ENCODE measurements at places on chromosomes 16 and 17.

GRCh38 chr17:2736956-2737355 lies 12.5 kb downstream of the CCDC92B start:
- DNase-seq = no peak

DNA sequence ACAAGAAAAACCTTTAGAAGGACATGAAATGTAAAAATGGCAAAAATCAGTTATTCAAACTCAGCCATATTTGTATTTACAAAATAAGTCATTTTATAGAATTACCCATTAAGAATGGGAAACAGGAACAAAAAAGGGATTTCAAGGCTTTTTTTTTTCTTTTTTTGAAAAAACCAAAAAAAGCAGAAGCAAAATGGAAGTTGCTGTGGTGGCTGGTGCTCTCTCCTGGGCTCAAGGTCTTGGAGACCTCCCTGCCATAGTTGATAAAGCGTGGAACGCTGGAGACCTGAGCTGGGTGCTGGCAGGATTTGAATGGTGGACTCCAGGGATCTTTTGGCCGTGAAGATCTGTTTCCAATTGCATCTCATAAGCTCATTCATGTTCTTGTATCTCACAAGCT lies 3.1 kb downstream of the PLCG2 start:
- DNase-seq = no peak

- no peak for DNase-seq
Observed at GRCh38 chr16:4272114-4272956, 488 bp downstream of the TFAP4 start.

- DNase-seq = no peak
Observed at GRCh38 chr17:61813211-61813610, 50.1 kb downstream of the BRIP1 start.

DNA sequence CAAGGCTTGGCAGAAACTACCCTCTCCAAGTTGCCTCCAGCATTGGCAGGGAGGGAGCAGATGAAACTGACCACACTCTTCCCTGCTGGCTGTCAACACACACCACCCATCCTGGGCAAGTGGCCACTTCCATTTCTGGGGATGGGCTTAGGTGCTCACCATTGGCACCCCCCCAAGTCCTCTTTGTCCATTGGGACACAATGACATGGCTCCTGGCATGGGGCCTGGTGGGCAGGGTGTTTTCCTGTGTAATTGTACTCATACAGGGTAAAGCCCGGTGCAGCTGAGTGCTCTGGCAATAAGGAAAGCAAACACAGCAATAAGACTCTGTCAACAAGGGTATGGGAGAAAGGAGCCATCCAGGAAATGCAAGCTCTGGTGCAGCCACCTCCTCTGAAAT lies 22.6 kb downstream of the SCNN1B start:
- DNase-seq = no peak

- no peak for DNase-seq
Observed at GRCh38 chr17:82602986-82603710, 45.1 kb downstream of the WDR45B start.

GRCh38 chr17:73914536-73915274 lies 270.5 kb upstream of the SDK2 start:
- no peak for DNase-seq

- DNase-seq = peak; percentile 70
Observed at GRCh38 chr17:18362698-18363100, 651 bp downstream of the SHMT1 start.

- DNase-seq = peak; percentile 5
Observed at GRCh38 chr16:79632289-79632688, 31.8 kb upstream of the MAF start.

DNA sequence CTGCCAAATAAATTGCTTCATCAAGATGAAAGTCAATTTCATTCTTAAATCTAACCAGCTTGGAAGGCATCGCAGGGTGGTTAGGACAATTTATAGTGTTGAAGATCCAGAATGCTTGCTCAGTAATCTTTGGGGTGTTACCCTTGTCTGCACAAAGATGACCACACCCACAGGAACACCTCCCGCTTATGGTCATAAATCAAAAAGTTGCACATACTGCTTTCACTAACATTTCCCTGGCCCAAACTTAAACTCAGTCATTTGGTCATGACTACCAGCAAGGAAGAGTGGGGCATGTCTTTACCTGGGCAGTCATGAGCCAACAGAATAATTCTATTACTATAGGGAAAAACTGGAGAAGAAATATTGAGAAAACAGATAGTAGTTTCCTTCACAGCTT lies 57.6 kb upstream of the KIF2B start:
- no peak for DNase-seq

DNA sequence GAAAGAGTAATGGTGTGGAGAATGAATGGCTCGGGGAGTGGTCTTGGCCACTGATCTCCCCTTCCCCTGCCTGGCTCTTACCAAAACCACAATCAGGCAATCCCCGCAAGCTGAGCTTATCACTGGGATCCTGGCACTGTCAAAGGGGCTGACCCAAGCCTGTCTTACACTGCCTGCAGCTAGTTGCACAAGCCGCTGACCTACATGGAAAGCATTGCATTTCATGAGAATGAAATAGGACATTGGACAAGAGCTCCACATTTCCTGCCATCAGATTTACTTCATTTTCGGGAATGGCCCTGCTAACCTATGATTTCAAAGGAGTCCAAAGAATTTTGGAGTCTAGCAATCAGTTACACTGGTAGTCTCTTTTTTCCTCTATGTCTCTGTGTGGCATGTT lies 146.4 kb downstream of the PCTP start:
- no peak for DNase-seq

DNA sequence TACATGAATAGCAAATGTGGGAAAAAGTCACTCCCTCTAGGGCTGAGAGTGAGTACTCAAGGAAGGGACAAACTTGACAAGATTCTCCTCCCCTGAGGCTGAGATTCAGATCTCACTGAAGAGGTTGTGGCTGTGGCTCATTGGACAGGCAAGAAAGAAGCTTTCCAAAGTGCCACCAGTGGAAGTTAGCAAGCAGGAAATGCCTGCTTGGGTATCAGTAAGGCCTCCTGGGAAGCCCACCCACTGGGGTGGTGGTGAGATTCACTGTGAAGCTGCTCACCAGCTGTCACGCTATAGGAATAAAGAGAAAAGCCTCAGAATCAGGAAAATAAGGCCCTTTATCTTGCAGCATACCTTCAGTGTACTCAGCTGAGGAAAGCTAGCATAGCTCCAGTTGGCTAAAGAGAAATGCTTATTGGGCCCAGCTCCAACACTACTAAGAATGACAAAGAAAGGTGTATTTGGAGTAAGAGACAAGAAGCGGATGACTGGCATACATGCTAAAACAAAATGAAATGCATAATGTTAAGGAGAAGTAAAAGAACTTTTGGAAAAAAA lies 274.4 kb upstream of the TOM1L1 start:
- DNase-seq = no peak

DNA sequence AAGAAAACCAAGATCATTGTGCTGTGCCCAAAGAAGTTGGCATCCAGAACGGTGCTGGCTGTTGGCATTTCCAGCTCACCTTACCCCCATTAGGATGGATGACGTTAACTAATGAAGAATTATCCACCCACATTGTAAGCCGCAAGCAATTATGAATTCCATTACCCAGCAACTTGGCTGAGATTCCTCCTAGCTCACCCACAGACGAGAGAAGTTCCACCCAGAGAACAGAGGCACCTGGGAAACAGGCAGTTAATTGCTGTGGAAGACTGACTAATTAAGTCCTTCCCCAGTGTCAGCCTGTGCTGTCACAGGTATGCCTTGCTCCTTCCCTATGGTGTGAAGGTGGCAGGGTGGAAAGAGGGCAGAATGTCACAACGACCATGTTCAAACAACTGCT lies 456.2 kb upstream of the CDH5 start:
- DNase-seq = no peak

DNA sequence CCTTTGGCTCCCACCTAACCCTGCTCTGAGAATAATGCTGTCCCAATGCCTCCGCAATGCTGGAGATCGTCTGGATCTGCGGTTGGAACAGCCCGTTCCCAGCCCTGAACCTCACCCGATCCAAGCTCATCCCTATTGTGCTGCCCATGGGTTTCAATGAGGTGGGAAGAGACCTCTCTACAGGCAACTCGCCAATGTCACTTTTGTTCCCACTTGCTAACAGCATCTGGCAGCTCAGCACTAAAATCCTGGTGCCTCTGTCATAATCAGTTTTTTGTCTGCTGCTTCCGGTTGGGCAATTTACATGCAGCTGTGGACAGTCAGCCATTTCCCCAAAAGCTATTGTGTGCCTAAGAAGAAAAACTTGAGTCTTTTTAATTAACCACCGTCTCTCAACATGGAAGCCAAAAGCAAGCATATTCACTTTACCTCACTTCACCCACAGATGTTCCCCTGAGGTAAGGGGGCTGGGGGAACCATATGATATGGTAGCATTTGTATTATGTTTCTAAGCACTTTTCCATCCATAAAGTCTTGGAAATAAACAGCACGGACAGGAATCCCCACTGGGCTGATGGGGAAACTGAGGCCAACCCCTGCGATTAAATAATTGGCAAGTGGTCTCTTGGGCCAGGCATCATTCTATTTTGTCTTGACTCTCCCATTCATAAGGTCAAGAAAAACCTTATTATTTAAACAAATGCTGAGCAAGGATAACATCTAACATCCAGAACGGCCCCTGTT lies 159.2 kb upstream of the CDH5 start:
- DNase-seq = no peak

DNA sequence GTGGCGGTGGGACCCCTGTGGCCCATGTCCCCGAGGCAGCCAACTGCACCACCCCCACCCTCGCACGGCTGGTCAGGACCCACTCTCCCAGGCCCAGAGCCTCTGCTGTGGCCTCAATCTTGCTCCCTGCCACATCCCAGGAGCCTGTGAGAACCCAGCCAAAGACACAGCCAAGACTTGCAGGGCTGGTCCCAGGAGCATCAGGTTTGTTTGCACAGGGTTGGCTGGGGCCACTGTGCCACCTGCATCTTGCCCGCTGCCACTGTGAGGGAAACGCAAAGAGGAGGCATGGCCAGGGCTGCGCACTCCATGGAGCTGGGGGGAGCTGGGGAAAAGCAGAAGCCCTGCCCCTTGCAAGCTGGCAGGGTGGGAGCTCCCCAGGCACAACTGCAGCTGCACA lies 92.5 kb downstream of the SSH2 start:
- DNase-seq = no peak

GRCh38 chr16:81238296-81239011 lies at the start of gene BCO1:
Gene BCO1 (plus strand): TSS chr16:81238689. CDS start chr16:81238909, 220 bp downstream.
- DNase-seq = peak; percentile 77

- DNase-seq = peak; percentile 68
Observed at GRCh38 chr16:11896486-11897176, 19.1 kb downstream of the GSPT1 start.

GRCh38 chr17:72970797-72971196 lies 121.7 kb downstream of the SLC39A11 start:
- no peak for DNase-seq

DNA sequence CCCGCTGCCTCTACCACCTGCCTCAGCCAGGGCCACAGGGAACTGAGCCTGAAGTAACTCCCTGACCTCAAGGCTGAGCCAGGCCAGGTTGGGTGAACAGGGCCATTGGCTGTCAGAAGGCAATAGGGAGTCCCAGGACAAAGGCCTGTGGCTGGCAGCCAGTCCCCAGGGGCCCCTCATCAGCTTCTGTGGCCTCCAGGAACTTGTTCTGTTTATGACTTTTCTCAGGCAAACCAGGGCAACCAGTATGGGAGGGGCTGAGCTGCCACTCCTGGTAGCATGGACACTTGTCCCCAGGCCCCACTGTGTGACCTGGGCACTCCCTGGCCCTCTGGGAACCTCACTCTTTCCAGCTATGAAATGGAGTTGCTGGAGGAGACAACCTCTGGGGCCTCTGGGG lies 40.1 kb downstream of the CPNE2 start:
- no peak for DNase-seq

GRCh38 chr17:3890082-3890877 lies 2.6 kb downstream of the CAMKK1 start:
- peak; percentile 89 for DNase-seq

DNA sequence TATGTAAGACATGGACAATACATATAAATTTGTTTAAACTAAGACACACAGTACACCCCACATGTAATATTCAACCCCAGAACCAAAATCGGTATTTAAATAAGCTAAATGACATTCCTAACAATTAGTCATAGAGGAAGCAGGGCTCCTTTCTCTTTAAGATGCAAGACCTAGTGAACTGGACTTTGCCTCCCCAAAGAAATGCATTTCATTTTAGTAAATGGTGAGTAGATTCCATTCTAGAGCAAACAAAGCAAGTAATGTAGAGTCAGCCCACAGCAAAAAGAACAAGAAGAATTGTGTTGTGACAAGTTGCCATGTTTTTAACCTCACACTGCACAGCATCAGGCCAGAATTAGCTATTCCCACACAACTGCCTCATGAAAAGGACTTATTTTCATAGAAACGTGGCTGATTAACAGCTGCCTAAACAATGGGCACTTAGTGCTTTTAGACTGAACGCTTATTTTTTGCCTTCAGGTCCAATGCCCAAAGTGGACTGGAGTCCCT lies 14.4 kb downstream of the DNAJC7 start:
- peak; percentile 15 for DNase-seq

- DNase-seq = no peak
Observed at GRCh38 chr17:70353408-70354092, 184.2 kb downstream of the KCNJ2 start.

DNA sequence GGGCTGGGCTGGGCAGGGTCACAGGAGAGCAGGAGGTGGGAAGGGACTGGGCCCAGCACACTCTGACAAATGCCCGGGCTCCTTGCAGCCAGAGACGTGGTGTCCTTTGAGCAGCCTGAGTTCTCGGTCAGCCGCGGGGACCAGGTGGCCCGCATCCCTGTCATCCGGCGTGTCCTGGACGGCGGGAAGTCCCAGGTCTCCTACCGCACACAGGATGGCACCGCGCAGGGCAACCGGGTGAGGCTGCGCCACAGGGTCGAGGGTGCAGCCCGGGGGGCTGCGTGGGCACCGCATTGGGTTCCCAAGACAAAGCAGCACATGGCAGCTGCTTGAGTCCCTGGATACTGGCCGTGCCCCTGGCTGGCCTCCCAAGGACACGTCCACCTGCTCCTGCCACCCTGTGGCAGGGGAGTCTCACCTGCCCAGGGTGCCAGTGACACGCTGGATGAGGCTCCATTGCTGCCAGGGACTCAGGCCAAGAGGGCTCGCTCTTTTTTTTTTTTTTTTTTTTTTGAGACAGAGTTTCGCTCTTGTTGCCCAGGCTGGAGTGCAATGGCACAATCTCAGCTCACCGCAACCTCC lies 21.3 kb downstream of the GALK1 start:
- no peak for DNase-seq

GRCh38 chr17:235831-236640 lies 54.6 kb upstream of the DOC2B start:
- DNase-seq = no peak

GRCh38 chr16:59634004-59634579 lies 900.0 kb upstream of the GOT2 start:
- DNase-seq = no peak

- DNase-seq = peak; percentile 11
Observed at GRCh38 chr16:24075931-24076716, 180.0 kb upstream of the CACNG3 start.

- no peak for DNase-seq
Observed at GRCh38 chr16:10297341-10298006, 88.4 kb upstream of the ATF7IP2 start.

- no peak for DNase-seq
Observed at GRCh38 chr16:71952825-71953224, 47.4 kb downstream of the PKD1L3 start.

- DNase-seq = no peak
Observed at GRCh38 chr16:3170440-3171180, 17.4 kb upstream of the OR1F1 start.
